ENCODE measurements at places on chromosomes 5 and 9. TPM values are rescaled to one million over a fixed set of nuclear protein-coding genes. Genes with fewer than 3 reads are reported as not detected.

CENPH gene
- total RNA-seq = 82.7 TPM

FUT7 gene
- not detected for total RNA-seq

- no peak for DNase-seq
Observed at GRCh38 chr9:9174358-9174757, 1374.8 kb upstream of the DMAC1 start.

WDR31 gene
- total RNA-seq = 9.0 TPM

DNA sequence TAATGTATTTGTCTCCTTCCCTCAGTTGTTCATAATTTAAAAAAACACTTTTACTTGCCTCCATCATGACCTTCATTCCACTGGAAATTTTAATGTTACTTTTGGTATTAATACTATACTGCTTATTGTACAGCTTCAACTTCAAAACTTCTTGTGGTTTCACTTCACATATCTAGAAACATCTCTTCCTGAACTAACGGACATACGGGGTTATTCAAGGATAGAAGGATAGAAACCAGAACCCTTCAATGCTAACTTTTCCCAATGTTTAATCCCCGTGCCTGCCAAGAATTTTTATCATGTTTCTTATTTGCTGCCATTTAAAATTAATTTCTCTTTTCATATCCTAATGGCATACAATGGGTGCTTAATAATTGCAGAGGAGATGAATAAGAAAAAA lies 36.3 kb upstream of the SETD9 start:
- DNase-seq = no peak

All from endodermal cell (in vitro differentiated cells).